ENCODE measurements at places on chromosomes 2 and 18.

DNA sequence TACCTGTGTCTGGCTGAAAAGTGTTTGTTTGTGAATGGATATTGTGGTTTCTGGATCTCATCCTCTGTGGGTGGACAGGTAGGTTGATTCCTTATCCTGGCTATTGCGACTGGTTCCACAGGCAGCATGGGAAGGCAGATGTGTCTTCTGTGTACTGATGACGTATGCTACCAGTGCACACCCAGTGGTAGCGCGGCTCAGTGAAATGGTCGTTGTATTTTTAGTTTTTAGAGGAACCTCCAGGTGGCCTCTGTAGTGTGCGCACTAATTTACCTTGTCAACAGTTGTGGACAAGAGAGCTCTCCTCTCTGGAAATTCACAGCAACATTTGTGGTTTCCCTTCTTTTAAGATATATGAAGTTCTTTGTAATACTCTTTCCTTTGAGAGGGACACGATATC is 52.5 kb downstream of the CCDC74A start:
- no peak for DNase-seq

DNA sequence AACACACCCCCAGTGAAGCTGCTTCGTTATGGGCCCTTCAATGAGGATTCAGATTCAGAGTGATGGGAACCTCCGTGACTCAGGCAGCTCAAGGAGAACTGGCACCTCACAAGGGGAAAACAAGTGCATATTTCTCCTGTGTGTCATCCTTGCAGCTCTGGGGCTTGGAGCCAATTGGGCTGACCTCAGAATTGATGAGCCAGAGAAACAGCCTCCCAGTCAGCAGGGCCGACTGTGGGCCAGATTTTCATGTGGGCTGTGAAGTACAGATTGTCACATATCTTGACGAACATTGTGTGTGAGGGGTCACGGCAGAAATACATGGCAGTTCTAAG is 189.6 kb upstream of the SP5 start:
- DNase-seq, result no peak

DNA sequence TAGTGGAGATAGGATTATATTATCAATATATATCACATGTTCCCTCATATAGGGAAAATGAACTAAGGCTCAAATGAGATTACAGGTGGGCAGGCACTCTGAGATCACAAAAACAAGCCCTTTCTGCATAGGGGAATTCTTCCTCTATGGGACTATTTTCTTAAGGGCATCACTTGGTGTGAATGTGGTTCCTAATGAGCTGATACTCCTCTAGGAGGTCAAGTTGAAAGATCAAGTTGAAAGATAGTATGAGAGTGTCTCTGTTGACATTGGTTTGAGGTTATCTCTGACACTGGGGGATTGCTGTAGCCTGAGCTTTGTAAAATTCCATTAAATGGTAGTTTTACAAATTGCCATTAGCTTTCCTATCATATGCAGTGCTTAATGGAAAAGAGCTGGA is 270.4 kb downstream of the PRKCE start:
- no peak for DNase-seq

GRCh38 chr2:10588931-10589330 is 100.8 kb downstream of the NOL10 start:
- no peak for DNase-seq

GRCh38 chr2:142724186-142724585 is 153.3 kb upstream of the KYNU start:
- DNase-seq, result no peak

GRCh38 chr2:118936306-118936705 is 5.7 kb upstream of the MARCO start:
- no peak for DNase-seq

- no peak for DNase-seq
Measured at GRCh38 chr2:171405546-171405945, 28.2 kb downstream of the METTL8 start.

DNA sequence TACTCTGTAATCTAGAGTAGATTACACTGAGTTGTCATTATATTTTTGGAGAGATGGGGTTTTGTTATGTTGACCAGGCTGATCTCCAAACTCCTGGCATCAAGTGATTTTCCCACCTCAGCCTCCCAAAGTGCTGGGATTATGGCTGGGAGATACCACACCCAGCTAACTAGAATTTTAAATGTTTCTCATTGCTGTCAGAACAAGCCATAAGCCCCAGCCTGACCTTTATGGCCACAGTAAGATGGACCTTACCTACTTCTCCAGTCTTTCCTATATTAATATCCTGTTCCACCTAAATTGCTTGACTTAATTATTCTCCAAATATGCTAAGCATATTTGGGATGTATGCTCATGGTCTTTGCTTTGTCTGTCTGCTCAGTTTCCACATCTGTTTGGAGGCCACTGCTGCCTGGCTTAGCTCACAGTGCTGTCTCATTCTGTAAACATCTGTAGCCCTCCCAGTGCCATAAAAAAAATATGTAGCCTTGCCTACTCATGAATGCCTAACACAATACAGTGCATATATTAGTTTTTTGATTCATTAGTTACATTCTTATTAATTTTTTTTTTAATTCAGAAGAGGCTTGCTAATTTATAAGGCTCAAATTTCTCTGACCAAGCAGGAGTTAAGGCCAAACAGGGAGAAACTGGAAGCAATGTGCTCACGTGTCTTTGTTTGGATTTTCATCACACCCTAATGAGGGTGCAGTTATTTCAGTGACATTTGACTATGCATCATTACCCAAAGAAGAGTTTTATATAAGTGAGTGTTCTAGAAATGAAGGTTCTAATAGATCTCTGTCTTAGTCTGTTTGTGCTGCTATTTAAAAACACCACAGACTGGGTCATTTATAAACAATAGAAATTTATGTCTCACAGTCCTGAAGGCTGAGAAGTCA is 45.3 kb upstream of the PSME4 start:
- no peak for DNase-seq

DNA sequence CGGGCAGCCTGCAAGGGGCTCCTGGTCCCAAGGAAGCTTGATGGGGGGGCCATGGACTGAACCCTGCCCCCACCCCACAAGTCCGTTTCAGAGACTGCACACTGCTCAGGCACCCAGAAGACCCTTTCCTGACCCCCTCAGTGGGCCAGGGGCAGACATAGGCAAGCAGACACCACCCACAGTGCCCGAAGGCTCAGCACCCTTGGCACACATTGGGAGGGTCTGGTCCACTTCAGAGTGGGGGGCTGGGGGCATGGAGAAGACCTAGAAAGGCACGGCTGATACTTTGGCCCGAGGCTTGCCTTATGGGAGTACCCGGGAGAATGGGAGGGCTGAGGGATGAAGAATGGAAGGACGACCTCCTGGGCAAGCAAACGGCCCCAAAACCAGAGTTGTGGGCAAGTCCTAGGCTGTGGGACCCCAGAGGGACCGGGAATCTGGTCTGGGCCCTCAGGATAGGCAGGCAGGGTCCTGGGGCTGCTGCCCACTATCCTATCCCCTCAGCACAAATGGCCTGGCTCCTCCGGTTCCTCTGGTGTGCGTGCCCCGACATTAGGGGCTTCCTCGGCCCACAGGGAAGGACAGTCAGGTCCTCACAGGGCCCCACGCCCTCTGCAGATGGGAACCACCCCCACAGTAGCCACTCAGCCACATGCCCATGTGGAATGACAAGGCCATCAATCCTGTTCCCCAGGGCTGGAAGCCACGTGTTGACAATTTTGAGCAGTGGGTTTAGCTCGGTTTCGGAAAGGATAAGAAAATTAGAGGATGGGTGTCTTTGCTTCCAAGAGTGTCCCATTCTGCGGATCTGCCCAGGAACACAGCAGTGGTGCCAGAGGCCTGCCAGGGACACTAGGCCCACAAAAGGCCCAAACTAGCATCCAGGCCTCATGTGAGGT is 15.0 kb upstream of the GPC1 start:
- DNase-seq, result no peak

DNA sequence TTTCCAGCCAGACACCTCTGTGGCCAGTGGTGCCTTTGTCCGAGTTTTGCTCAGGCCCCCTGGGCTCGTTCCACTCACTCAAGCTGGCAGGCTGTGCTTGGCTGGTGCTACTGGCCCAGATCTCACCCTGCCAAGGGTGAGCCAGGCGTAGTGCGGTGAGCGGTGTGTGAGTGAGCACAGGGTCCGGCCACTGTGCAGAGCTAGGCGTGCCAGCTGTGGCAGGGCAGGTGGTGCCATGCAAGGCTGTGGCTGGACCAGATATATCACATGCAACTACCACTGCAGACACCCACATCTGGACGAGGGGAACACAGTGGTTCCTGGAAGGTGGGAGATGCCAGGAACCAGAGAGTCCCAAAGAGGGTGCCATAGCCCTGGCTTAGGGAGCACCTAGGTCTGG is 70.1 kb downstream of the SRBD1 start:
- DNase-seq, result no peak

DNA sequence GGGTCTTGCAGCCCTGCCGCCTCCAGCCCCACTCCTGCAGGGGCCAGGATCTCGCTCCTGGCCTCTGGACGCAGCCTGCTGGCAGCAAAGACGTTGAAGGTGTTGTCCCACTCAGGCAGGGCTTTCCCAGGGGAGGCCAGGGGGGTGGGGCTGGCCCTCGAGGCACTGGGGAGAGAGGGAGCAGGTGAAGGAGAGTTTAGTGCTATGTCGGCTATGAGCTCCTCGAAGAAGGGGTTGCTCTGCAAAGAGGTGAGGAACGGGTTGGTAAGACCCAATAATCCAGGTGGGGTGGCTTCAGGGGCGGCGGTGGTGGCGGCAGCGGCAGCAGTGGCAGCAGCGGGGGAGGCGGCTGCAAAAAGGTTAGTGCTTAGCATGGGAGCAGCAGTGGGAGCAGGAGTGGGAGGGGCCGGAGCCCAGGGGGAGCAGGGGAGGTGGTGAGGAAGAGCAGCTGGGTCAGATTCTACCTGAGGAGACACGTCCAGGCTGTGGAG is 9.7 kb upstream of the SFXN5 start:
- DNase-seq, result no peak

- no peak for DNase-seq
Measured at GRCh38 chr2:112800881-112801583, 16.7 kb upstream of the IL1A start.

DNA sequence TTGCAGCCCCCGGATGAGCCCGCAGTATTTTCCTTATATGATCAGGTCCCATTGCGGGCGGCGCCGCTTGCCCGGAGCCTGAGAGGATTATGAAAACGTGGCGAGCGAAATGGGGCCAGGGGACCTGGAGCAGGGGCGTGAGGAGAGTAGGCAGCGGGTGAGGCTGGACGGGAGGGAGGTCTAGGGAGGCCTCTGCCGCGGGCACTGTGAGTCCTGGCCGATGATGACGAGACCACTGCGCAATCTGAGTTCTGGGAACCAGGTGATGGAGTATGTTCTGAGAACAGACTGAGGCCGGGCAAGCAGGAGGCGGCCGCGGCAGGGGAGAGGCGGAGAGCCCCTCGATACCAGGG is 790 bp upstream of the ACAA2 start:
- DNase-seq, result peak; percentile 20

DNA sequence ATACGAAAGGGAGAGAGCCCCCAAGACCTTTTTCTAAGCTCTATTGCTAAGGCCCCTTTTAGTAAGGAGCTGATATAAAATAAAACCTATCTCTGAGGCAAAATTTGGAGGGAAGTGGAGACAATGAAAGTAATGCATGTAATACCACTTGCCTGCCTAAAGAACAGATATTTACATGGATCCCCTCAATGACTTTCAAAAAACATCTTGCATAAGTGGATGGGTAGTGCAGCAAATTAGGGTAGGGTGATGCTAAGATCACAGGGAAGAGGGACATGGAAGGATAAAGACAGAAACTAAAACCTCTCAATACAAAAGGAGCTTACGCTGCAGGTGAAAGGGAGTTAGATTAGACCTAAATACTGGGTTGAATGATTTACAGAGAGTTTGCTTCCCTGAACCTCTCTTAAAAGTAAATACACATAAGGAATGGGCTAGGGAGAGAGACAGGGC is 1.1 kb downstream of the ZNF513 start:
- DNase-seq, result no peak

- no peak for DNase-seq
Measured at GRCh38 chr2:241040081-241040803, 41.8 kb downstream of the SNED1 start.

DNA sequence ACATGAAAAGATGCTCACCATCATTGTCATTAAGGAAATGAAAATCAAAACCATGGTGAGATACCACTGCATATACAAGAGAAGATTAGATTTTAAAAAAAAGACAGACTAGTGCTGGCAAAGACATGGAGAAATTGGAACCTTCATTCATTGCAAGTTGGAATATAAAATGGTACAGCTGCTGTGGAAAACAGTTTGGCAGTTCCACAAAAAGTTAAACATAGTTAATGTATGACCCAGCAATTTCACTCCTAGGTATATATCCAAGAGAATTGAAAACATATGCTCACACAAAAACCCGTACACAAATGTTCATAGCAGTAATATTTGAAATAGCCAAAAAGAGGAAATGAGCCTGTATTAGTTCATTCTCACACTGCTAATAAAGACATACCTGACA is 33.7 kb upstream of the MBOAT2 start:
- no peak for DNase-seq

- DNase-seq, result no peak
Measured at GRCh38 chr2:129444751-129445150, 534.7 kb upstream of the RAB6C start.

DNA sequence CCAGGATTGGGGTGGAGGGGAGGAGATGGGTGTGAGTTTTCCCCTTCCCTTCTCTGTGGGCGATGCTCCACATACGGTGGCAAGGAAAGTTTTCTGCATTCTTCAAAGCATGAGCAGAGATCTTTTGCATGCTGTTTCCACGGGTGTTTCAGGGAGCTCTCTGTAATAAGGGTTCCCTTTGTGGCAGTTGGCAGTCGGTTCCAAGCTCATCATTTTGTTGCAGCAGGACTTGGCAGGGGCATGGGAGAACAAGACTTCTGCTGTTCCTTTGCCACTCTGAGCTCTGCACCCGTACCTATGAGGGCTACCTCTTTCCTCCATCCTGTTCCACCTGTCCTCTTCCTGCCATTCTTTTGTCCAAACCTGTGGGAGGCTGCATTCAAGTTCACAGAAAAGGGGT is 71.3 kb upstream of the SPRED2 start:
- no peak for DNase-seq
